Activated CD4-positive, CD25-positive, alpha-beta regulatory T cell treated with anti-CD3 and anti-CD28 coated beads, Interleukin-2, amount 50 U/mL, for 24 hours (primary cell): ENCODE measurements at places on chromosomes 7 and 10.

DNA sequence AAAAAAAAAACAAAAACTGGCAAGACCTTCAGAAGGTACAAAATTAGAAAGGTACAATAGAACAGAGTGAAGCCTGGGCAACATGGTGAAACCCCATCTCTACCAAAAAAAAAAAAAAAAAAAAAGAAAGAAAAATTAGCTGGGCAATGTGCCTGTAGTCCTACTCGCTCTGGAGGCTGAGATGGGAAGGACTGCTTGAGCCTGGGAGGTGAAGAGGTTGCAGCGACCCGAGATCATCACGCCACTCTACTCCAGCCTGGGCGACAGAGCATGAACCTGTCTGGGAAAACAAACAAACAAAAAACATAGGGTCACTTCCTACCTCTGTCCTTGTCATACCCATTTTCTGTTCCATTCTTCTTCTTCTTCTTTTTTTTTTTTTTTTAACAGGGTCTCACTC is 45.6 kb upstream of the DLG5 start:
- ATAC-seq, result no peak

- no peak for ATAC-seq
These were observed 541.0 kb upstream of the ADARB2 start for GRCh38 chr10:2278363-2278762.

DNA sequence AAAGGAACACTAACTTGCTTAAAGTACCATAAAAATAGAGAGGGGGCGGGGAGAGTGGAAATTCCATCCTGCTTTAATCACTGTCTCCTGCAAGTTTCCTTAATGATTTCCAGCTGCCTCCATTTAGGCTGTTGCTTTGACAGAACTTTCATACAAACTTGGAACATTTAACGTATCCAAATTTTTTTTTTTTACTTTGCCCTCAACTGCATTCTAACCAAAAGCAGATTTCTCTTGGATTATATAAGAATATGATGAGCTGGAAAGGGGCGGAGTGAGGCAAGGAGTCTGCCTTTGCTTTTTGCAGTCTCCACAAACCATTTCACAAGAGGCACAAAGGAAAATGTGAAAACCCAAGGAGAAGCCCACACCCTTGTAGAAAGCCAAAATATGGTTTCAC is 46.6 kb upstream of the COL1A2 start:
- ATAC-seq, result no peak

- no peak for ATAC-seq
These were observed 155.2 kb downstream of the ZNF365 start for GRCh38 chr10:62529396-62529795.

DNA sequence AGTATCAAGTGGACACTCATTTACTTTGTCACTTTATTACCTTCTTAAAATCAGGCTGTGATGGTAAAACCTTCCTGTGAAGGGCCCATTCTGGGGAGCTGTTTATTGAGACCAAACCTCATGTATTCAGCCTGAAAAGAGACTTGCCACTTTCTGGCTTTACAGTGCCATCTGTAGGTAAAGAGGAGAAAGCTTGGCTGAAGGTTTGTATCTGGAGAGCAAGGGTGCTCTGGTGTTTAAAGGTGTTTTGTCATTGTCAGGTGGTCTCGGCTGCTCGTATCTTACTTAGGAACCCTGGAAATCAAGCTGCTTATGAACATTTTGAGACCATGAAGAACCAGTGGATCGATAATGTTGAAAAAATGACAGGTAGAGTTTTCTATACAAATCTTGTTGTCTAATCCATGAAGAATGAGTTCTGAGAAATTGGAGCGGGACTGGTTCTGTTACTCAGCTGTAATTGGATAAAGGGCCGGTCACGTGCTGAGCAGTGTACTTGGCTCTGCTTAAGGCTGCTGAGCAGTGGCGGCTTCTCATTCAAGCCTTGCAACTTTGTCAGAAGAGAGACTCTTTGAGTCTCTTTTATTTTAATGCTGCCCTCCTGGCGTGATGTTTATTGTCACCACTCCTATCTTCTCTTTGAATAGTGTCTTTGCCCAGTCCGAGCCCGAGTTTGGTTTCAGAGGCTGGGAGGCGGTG is 46.9 kb downstream of the AP3M1 start:
- no peak for ATAC-seq

DNA sequence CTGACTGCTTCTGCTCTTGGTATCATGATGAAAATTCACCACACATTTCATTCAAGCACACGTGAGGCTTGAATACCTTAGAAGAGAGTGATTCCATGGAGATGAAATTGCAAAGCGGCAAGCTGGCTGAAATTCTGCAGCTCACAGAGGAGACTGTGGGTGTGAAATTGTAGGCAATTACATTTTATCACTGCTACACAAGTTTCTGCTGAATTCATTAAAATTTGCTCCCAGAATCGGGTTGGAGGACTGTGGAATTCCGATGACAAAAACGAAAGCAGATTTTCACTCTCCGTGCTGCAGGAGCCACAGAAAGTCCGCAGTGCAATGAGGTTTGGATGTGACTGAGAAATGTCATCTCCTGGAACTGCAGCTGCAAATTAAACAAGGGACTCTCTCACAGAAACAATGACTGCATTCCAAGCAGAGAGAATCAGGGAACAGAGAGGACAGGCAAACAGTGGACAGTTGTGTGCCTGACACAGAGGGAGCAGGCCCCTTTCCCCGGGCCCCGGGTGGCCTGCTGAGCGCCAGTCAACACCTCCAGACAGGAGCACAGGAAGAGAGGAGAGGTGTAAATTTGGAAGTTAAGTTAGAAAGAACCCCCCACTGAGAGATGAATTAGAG is 109.1 kb downstream of the C10orf90 start:
- ATAC-seq, result no peak

DNA sequence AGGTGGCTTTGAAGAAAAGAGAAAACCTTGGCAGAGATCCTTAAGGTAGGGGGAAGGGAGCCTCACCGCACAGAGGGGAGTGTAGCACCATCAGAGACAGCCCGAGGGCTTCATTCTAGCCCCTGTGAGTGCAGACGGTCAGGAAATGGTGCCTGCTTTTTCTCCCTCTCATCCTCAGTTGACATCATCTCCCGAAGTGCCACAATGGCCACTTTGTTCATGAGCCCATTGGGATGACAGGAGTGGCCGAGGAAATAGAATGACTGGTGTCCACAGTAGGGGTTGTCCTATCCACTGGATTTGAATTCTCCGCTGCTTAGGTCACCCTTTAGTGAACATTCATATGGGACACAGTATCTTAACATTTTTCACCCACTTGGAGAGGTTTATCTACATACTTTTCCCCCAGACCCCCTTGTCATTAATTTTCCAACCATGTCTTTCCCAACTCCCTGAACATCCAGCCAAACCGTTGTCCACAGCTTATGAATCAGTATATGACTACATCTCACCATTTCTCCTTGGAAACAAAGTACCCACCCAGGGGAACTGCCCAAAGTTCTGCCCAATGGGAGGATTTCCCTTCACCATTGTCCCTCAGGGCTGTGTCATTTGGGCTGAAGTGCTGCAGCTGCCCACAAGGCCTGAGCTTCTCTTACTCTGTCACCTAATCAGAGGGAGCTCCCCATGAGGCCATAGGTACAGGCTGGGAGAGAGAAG is 108.8 kb downstream of the ADCY1 start:
- no peak for ATAC-seq

GRCh38 chr7:84134169-84134568 is 60.4 kb downstream of the SEMA3A start:
- no peak for ATAC-seq
